ENCODE measurements at places on chromosomes 1 and 21. TPM values are rescaled to one million over a fixed set of nuclear protein-coding genes. Genes with fewer than 3 reads are reported as not detected.

CCDC190 gene
- total RNA-seq: not detected

SPRR5 gene
- total RNA-seq: not detected

TAF13 gene
- 75.4 TPM for total RNA-seq

RALGPS2 gene
- 78.4 TPM for total RNA-seq

SLX9 gene
- 12.6 TPM for total RNA-seq

KRTAP19-1 gene
- total RNA-seq: not detected

NLRP3 gene
- total RNA-seq: not detected

CCDC185 gene
- 0.17 TPM for total RNA-seq

NUCKS1 gene
- 140 TPM for total RNA-seq

FOXO6 gene
- total RNA-seq: not detected

Measured in smooth muscle cell of trachea (primary cell).